Non-pigmented ciliary epithelial cell (primary cell): ENCODE measurements at places on chromosomes 6 and 20.

- peak; percentile 63 for DNase-seq
Measured at GRCh38 chr20:62704341-62704948, 4.2 kb upstream of the NTSR1 start.

GRCh38 chr20:54199721-54200176, 8.1 kb upstream of the PFDN4 start:
- DNase-seq = peak; percentile 48

GRCh38 chr20:37279820-37280219, 9.6 kb upstream of the MANBAL start:
- no peak for DNase-seq

GRCh38 chr6:37381579-37381978, 27.8 kb downstream of the RNF8 start:
- DNase-seq = no peak

DNA sequence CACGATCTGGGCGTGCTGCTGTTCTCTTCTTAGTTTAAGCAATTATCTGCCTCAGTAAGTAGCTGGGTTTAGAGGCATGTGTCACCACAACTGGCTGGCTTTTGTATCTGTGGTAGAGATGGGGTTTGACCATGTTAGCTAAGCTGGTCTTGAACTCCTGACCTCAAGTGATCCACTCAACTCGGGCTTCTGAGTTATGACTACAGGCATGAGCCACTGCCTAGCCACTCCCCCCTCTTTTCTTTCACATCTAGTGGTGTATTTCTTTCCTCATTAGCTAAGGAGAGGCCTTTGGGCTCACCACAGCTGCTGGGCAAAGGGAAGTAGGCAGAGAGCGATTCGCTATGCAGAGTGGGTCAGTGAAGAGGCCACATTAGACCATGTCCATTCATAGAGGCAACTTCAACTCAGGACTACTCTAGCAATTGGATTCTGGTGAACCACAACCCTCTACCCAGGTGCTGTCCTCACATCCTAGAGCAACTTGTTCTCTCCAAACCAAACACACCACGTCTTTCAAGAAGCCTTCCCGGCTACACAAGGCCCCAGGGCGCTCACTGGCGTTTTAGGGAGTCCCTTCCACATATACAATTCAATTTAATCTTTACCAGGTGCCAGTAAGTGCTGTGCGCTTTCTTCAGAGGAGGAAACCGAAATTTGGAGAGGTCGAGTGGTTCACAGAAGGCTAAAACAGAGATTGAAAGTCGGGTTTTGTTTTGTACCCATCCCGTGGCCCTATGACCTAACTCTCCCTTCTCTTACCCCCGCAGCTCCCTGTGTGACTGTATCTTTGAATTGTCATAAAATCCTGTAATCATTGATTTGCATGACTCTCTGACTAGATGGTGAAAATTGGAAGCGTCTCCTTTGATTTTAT, 26.5 kb upstream of the GFOD1 start:
- no peak for DNase-seq

DNA sequence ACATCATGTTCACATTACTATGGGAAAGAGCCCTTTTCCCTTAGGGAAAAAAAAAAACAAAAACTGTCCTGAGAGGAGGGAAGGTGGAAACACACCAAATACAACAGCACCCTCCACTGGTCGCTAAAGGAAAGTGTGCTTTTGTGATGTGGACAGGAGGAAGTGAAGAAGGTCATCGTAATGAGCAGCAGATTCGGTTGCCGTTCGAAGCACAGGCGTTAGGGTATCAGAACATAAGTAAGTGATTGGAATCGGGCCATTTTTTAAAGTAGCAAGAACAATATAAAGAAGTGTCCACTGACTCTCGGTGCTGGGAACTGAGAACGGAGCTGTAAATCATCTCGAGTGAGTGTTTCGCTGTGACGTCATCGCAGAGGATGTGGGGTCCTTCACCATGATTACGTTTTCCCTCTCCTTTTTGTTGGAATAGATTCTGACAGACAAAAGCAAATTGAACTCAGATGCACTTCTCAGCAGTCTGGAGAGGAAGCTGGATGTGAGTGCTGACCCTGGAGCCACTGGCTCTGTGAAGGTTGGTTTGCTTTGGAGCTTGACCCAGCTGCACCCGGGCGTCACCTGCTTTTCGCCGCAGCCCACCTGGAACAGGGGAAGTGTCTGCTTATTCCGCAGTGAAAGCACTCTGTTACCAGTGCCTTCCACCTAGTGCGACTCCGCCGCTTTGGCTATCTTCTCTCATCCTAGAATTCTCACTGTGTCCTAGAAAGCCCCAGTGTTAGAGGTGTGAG, 203.6 kb upstream of the GMDS start:
- peak; percentile 43 for DNase-seq

- DNase-seq = no peak
Measured at GRCh38 chr20:19275630-19276071, 63.2 kb downstream of the SLC24A3 start.

- peak; percentile 97 for DNase-seq
Measured at GRCh38 chr6:14743474-14744211, 502.2 kb upstream of the JARID2 start.

DNA sequence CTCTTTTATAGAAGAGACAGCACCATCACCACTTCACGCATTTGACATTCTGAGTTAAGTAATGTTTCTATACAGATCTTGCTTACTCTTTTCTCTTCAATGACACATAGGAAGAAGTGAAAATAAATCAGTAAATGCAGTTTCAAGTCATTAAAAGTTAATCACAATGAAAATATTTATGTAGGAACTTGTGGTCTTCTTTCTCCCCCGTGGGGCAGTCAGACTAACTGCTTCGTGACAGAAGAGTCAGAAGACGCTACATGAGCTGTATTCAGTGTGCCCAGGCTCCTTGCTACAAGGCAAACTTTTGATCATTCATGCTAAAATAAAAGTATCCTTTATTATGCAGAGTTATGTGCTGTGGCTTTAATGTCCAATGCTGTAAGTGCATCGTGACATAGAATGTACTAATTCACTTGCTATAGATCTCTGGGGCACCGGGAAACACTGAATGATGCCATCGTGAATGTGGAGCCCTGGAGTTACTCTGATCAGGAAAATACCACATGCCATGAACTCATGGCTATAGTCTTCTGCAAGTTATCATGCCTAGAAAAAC, 117.8 kb upstream of the TRAF3IP2 start:
- no peak for DNase-seq

DNA sequence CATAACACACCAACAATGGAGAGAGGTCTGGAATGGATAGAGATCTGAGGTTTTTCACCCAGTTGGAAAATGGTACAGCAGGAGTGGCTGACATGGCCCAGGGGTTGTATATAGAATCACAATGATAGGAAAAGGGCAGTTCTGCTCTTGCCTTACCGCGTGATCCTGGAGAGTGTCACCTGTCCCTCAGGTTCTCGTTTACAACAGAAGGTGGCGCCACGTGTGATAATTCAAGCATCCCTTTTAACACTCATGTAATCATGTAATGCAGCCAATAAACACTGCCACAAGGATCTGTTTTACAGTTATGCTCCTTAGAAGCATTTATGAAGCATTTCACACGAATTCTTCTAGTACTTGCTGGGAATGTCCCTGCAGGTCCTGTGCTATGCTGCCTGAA, 12.9 kb upstream of the WFDC2 start:
- no peak for DNase-seq

DNA sequence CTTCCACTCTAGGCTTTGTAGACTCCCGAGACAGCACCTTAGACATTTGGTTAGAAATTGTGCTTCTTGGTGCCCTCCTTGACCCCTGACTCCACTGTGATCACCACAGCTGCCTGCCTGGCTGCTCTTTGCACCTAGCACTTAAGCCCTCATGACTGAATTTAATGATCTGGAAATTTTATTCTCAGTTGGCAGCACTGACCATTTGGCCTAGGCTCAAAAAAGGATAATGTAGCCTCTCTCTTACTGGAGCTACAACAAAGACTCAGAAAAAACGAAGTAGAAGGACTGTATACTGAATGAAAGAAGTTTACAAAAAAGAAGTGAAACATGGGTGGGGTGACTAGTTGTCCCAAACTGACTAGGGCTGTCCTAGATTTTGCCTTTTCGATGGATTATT, 11.3 kb upstream of the ABRACL start:
- DNase-seq = no peak

- no peak for DNase-seq
Measured at GRCh38 chr6:10555625-10556309, 34.6 kb downstream of the GCNT2 start.

- DNase-seq = no peak
Measured at GRCh38 chr6:125970760-125971159, 14.2 kb downstream of the HINT3 start.

- no peak for DNase-seq
Measured at GRCh38 chr6:131784561-131784960, 23.3 kb upstream of the ENPP1 start.

DNA sequence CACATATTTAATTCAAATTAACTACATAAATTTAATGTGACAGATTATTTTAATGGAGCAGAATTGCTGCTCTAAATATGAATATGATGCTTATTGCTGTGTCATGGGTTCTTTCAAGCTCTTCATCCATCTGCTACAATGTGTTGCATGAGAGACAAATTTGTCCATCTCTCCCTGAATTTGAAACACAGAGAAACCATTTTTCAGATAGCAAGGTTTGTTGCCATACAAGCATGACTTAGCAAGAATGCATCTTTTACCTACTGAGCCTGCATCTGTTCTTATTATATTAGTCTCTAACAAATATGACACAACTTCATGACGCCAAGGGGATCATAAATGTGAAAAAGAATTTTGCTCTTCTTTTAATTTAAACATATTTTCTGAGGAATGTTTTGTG, 8.0 kb upstream of the UTRN start:
- no peak for DNase-seq

- DNase-seq = no peak
Measured at GRCh38 chr6:114735025-114735735, 392.4 kb upstream of the HS3ST5 start.

- DNase-seq = no peak
Measured at GRCh38 chr20:6212903-6213302, 90.1 kb upstream of the FERMT1 start.

- no peak for DNase-seq
Measured at GRCh38 chr6:38354905-38355304, 284.8 kb downstream of the BTBD9 start.

GRCh38 chr6:154593122-154593521, 82.6 kb upstream of the CNKSR3 start:
- DNase-seq = no peak

- no peak for DNase-seq
Measured at GRCh38 chr20:37356961-37357371, 11.0 kb downstream of the SRC start.

GRCh38 chr6:26478100-26478984, 20.6 kb downstream of the BTN2A1 start:
- no peak for DNase-seq
